ENCODE measurements at places on chromosomes 6 and 20.

GRCh38 chr20:23627501-23627900 lies 10.3 kb downstream of the CST3 start:
- no peak for DNase-seq

DNA sequence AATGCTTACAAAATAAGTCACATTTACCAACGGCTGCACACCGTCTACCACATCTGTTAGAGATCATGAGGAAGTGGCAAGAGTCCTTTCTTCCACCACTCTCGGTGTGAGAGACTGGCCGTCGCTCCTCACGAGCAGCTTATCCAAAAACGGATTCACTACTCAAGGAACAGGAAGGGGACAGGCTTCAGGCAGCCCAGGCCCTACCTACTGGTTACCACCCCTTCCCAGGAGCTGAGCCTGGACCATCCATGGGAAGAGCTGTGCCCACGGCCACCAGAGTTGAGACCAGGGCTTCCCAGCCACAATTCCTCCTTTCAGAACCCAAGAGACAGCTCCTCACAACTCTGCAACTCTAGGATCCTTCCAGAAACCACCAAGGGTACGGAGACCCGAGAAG lies 37.0 kb downstream of the FOXF2 start:
- no peak for DNase-seq

- no peak for DNase-seq
These were observed at the start of gene KIF13A for GRCh38 chr6:17987447-17987696. Gene KIF13A, minus strand, starts transcription at chr6:17987635. Its CDS starts 172 bp downstream, at chr6:17987463.

DNA sequence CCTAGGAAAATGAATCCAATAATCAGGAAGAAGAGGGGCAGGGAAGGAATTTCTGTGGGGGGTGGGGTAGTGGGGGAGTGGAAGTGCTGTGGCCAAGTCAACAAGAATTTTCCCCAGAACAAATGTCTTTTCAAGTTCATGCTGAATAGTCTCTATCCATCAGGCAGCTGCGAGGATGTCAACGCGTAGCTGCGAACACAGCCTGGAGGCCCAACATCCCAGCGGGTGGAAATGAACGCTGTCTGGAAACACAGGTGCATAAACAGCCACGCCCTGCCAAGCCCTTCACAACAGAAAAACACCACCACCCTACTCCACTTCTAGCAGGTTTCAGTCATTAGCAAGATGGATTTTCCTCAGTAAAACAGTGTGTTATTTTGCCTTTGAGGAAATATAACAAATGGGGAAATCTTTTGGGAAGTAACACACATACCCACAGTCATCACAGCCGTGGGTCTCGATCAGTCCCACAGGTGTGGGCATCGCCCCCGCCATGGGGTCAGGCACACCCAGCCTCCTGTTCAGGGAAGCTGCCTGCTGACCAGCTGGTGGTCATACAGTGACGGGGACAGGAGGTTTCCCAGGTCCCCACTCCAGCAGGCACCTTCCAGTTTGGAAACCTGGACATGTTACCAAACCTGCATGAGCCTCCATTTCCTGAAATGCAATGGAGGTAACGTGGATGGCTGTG lies 112.1 kb upstream of the THBS2 start:
- DNase-seq, result no peak

GRCh38 chr20:7975851-7976414 lies 35.7 kb upstream of the HAO1 start:
- DNase-seq, result no peak

DNA sequence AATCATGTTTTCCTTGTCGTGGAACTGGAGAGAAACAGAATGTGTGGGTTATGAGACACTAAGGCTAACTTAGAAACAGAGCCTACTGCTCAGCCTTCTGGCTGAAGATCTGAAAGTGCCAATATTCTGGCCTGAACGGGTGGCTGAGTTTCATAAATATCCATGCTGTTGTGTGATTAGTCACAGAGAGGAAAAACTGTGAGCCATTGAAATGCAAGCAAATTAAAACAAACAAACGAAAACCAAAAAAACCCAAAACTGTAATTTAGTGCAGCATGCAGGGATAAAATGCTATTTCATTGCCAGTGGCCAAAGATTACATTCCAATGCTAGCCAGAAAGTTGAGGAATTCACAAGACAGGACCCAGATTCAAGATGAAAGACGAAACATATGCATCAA lies 315.1 kb downstream of the UBE3D start:
- DNase-seq, result no peak

Measured in stimulated activated CD8-positive, alpha-beta memory T cell treated with anti-CD3 and anti-CD28 coated beads, Interleukin-2, amount 100 ng/mL, for 48 hours (primary cell).